ENCODE measurements at places on chromosomes 7 and 10.

DNA sequence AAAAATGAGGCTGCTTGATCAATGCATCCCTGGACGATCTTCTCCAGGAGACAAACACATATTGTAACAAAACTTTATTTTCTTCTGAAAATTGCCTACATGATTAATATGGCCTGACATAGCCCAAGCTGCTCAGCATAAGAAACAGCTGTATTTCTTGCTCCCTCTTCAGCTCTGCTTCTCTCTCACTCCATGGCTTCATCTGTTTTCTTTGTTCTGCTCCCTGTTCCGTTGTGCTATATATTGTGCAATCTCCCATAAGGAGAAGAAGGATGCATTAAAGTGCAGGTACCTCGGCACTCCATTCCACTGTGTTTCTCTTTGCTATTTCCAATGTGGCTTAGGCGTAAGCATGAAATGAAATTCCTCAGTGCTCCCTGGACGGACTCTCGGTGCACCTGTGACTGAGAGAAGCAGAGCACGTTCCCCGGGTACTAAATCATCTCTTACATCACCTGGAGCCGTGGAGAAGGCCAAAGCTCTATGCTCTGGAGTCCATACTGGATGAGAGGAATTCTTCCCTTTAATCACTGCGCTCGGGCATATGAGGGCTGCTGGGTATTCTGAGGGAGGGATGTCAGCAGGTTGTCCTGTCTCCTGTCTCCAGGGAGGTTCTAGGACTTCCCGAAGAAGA, 254.3 kb downstream of the GALNT17 start:
- no peak for DNase-seq

- no peak for DNase-seq
Measured at GRCh38 chr10:52391927-52392602, 78.0 kb downstream of the DKK1 start.

DNA sequence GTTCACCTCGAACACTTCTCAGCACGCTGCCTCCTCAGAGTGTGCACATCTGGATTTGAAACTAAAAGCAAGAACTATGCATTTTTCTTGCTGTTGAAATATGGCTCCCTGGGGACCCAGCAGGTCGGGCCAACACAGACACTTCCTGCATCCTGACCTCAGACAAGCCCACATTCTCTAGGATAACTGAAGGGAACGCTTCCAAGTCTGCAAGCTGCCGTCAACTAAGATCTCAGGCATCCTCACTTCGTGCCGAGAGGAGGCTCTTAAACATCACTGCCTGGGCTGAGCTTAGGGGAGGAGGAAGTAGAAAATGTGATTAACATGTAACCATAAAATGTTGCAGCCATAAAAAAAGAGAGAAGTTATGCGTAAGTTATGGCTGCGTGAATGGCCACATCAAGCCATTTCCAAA, 65.5 kb downstream of the PYROXD2 start:
- DNase-seq = no peak

- no peak for DNase-seq
Measured at GRCh38 chr7:69173846-69174245, 424.4 kb upstream of the AUTS2 start.

GRCh38 chr10:43086321-43086942, 9.6 kb downstream of the RET start:
- no peak for DNase-seq

DNA sequence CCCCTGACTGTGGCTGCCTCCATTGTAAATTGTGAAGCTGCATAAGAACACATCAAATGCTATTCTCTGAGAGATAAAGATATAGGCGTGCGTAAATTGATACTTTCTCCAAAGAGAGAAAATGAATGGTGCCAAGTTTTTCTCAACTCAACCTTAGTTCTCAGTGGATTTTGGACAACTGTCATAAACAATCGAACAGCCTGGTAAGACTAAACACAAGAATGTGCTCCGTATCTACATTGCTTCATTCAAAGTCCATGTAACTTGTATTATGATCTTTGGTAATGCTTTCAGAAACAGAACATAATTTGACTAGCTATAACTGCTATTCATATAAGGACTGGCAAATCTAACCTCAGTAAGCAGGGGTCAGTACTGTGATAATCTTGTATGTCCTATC, 429.1 kb downstream of the SEMA3D start:
- no peak for DNase-seq

DNA sequence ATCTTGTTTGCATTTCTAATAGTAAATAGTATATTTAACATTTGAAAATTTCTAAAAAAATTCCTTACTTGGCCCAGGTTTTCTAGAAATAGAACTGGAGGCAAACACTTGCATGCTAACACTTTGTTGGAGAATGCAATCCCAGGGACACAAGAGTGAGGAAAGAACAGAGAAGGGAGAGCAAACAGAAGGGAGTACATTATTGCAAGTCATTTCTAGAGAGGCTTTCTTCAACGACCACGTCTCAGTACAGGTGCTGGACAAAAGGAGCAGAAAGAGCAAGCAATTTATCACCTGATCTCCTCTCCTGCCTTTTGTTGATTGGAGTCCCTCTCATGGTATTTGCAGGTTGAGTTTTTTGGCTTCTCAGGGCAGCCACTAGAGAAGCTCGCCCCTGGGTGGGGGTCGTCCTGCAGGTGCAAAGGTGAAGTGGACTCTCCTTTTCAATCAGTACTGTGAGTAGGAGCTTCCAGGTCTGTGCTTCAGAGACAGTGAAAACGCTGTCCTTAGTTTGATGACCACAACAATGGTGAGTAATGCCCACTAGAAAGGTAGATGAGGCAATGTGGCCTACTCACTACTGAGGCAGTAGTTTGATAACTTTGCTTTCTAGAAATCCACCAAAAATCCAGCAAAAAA, 5.2 kb downstream of the CPED1 start:
- no peak for DNase-seq

- no peak for DNase-seq
Measured at GRCh38 chr10:6351495-6351894, 148.8 kb downstream of the PFKFB3 start.

DNA sequence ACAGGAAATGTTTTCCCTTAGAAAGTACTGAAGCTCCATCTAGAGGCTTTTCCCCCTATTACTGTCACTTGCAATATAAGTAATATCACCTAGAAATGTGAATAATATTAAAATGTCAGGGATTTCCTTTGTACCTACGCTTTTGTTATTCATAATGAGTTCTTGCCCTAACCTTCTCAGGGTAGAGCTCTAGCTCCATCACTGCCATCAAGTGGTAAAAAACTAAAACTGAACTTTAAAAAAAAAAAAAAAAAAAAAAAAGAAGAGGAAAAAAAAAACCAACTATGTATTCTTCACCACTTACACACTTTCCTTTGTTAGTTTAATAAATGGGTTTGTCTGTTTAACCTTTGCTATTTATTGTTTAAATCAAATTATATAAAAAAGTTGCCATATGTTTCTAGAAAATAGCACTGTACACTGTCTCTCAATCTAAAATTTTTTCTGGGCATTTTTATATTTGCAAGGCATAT, 49.9 kb downstream of the DNAJC1 start:
- peak; percentile 39 for DNase-seq

DNA sequence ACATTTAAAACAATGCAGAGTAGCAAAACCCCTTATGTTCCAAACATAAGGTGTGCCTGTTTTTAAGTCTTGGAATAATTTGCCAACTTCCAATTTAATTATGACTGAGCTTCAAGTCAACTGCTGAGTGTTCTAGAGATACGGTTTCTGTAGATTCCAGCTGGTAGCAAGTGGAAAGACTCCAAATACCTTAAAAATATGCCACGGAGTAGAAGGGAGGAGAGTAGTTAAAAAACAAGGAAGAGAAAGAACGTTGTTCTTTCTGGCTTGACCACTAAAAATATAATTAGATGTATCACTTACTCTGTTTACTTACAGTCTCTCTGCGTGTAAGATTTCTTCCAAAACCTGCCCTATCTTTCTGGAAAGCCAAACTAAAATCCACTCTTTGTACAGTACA, 24.5 kb upstream of the ABLIM1 start:
- DNase-seq = no peak

DNA sequence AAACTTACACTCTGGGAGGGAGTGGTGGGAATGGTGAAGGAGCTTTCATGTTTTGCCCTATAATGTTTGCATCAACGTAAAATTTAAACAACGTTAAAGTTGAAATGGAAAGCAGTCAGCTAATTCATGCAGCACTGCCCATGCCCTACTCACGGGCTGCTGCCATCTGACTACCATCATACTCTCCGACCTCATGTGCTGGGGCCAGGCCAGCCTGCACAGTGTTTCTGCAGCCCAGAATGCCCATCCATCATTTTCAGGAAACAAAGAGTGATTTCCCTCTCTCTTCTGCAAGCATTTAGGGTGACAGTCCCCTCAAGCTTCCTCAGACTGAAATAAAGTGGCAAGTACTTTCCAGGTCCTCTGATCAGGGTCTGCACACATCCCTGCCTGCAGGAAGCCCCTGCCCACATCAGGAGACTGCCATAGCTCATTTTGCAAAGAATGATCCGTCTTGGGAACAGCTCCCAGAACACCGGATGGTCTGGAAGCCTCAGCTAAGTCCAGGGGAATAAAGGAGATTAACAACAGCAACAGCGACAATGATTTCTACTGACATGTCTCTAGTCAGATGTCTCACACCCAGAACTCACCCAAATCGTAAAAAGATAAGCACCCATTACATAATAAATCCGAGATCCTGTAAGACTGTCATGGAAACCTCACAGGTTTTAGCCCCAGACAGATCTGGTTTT, 40.3 kb downstream of the ARHGAP22 start:
- DNase-seq = no peak

DNA sequence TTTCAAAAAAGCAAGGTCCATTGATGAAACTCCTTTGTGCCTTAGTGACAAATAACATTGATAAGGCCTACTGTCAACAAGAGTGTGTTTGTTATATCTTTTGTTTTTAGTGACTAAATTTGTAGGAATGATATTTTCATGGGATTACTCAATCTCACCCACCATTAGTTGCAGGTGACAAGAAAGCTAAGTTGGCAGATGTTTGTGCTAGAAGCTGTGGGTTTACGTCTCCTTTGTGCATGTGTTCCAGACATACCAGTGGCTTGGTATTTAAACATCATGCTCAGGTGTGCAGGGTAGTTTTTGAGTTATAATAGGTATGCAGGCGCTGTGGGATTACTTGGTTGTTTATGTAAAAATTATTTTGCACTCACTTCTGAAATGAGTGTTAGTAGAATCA, 178.6 kb downstream of the ANKRD30A start:
- DNase-seq = no peak

GRCh38 chr7:8064828-8065227, 96.2 kb downstream of the GLCCI1 start:
- DNase-seq = no peak

- no peak for DNase-seq
Measured at GRCh38 chr10:110530131-110530831, 32.6 kb downstream of the DUSP5 start.

DNA sequence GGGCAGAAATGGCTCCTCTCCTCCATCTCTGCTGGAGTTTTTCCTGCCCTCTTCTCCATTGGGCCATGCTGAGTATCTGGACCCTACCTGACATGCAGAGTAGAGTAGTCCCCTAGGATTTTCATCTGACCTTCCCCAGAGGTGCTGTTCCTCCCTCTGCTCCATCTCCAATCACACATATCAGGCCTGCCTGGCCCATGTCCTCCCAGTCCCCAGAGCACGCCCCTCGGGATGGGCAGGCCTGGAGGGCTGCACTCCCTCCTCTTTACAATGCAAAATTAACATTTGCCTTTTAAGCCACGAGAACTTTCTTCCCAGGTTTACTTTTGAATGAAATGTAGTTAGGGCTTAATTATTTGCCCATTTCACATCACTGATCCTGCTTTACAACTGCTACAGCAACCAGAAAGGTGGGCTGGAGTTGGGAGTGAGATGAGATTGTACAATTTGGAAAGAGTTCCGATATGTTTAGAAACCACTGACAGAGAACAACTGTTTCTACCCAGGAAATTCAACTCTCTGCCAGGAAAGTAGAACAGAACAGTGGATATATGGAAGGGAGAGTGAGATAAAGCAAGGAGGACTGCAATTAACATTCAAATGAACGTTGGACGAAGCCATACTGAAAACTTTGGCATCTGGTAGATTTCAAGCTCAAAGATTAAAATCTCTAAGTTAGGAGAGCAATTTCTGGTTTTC, 184.0 kb upstream of the HABP2 start:
- DNase-seq = no peak

- no peak for DNase-seq
Measured at GRCh38 chr10:60948851-60949250, 4.9 kb upstream of the RHOBTB1 start.

- no peak for DNase-seq
Measured at GRCh38 chr10:114577133-114577532, 80.9 kb downstream of the ABLIM1 start.

DNA sequence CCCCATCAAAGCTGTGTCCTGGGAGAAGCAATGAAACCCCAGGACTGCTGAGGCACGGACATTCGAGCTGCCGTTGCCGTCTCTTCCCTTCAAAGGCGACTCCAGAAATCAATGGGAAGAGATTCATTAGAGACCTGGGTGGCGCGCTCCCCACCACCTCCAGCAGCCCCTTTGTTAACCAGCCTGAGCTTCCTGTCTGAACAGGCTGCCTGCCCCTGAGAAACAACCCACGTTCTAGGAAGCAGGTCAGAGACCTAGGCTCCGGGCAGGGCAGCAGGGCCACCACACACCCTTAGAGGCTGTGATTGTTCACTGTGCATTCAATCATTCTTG, 110.9 kb upstream of the PPIF start:
- DNase-seq = no peak

DNA sequence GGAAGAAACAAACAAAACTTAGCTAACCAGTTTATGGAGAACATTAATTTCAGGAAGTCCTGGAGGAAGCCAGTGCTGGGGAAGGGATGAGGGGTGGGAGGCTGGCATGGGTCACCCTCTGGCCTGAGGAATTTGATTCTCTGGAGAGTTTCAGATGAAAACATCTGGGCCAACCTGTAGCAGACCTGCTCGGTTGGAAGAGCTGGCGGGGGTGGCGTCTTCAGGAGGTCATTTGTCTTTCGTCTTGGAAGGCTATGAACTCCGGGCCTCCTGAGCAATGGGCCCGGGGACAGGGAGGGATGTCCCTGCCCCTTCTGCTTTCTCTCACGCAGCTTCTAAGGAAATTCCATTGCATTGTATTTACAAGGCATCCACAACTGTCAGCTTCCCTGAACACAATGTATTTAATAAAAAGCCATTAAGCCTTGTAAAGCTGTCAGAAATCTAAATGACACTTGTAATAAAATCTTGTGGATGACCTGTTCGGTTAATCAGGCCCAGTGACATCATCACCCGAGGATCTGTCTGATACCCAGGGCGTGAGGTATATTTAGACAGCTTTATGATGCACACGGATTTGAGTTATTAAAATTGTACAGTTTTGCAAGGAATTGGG, 250.5 kb downstream of the RAB11FIP2 start:
- no peak for DNase-seq

- no peak for DNase-seq
Measured at GRCh38 chr10:70584909-70585544, 17.5 kb downstream of the PRF1 start.

DNA sequence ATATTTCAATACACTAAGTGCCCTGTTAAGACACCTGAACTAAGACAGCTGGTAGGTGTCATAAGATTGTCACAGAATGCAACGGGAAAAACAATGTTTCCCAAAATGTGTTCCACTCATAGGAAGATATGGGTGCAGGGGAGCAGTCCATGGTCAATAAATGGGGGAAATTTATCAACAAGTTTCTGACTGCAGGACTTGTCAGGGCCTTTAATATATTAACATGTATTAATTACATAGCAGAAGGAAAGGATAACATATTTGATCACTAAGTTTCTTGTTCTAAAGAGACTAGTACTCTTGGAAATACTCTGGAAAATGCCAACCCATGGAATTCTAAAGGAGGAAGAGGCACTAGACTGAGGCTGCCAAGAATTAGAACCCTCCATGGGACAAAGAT, 6.7 kb downstream of the RBP3 start:
- DNase-seq = no peak

- no peak for DNase-seq
Measured at GRCh38 chr10:111211706-111212105, 134.9 kb downstream of the ADRA2A start.
